ENCODE measurements at places on chromosomes 11 and 22. TPM values are rescaled to one million over a fixed set of nuclear protein-coding genes. Genes with fewer than 3 reads are reported as not detected.
A peak's percentile ranks its signal among the peaks of the same experiment; 100 is the strongest.

DNA sequence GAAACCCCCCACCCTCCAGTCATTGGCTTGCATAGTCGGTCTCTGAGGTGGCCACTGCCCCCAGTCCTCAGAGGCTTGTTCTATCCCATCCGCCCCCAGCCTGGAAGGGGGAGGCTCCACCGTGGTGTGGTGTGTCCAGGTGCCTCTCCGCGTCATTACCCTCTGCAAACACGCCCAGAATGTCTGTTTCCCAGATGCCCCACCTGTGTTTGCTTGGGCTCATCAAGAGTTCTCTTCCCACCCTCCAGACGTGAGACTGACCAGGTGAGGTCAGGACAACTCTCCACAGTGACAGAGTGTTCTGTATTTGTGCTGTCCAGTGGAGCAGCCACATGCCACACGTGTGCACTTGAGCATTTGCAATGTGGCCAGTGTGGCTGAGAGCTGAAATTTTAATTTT lies 24.9 kb downstream of the LRRC10B start:
- DNase-seq, result no peak

DNA sequence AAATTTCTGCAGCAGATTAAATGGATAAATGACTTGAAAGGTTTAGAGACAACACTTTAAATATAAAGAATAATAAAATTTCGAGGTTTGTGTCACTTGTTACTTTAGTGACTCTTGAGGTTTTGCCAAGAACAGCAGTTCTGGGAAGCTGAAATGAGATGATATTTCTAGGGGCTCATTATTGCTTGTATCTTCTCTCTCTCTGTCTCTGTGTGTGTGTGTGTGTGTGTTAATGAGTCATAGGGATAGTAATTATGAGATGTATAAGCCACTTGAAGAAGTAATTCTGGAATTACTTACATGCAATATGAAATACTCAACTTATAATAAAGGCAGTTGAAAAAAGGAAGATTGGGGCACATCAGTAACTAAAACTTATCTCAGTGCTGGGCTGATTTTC lies 9.6 kb upstream of the OR10G7 start:
- DNase-seq, result no peak

DNA sequence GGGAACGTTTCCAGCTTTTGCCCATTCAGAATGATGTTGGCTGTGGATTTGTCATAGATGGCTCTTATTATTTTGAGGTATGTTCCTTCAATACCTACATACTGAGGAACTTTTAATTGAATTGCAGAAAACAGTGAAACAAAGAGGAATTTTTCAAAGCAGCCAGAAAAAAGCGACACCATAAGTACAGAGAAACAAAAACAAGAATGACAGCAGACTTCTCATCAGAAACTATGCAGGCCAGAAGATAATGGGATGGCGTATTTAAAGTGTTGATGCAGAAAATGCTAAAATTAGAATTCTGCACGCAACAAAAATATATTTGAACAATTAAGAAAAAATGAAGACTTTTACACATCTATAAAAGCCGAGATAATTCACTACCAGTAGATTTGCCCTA lies 95.4 kb upstream of the TIMP3 start:
- DNase-seq, result no peak

- DNase-seq, result peak; percentile 97
These were observed at the start of gene CENATAC for GRCh38 chr11:118997627-118998387. Gene CENATAC (plus strand): TSS chr11:118998138. CDS start chr11:118998198, 60 bp downstream.

GRCh38 chr11:19234231-19234817 lies 6.4 kb downstream of the E2F8 start:
- DNase-seq, result no peak

MMP7 gene
- not detected for total RNA-seq

POU2AF2 gene
- total RNA-seq, result 0.80 TPM

CSNK2A3 gene
- 2.1 TPM for total RNA-seq
